NCI-H510A (cell line): ENCODE measurements at places on chromosomes 6 and 20.

GRCh38 chr6:122621638-122622037 lies 11.4 kb downstream of the PKIB start:
- no peak for DNase-seq

- no peak for DNase-seq
Measured at GRCh38 chr20:3070725-3071124, 695 bp upstream of the OXT start.

DNA sequence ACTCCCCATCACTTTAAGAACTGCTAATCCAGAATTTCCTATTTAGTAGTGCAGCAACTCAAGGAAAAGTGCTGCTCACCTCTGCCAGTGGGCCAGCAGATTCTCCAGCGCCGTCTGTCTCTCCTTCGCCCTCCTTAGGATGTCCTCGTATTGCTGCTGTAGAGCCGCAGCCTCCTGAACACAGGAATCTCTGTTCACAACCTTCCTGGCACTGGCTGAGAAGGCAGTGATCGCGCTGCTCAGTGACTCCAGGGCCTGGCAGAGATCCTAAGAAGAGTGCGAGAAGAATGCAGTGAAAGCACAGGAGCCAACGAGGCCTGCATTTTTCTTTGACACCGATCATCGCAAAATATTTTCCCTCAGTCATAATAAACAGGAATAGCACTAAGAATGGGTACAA lies 209.0 kb downstream of the SYNE1 start:
- DNase-seq: no peak

- no peak for DNase-seq
Measured at GRCh38 chr6:96520171-96521115, 1.2 kb upstream of the UFL1 start.

GRCh38 chr6:78781001-78781400 lies 86.3 kb upstream of the IRAK1BP1 start:
- no peak for DNase-seq

DNA sequence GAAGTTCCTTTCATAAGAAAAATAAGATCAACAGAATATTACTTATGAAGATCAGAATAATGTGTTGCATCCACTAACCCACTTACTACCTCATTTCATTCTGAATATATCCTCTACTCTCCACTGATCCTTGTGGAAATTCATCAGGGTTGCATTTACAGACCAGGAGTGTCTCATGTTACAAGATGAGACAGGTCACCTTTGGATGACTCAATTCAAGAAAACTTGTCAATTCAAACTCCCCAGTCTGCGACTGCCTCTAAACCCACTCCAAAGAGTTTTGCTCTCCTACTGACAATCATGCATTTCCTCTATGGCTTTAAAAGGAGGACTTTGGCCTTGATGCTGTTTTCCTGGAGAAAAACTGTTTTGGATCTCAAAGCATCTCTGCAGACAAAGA lies 68.4 kb downstream of the ID4 start:
- DNase-seq: no peak

- no peak for DNase-seq
Measured at GRCh38 chr6:112770308-112770707, 423.2 kb downstream of the RFPL4B start.

- DNase-seq: no peak
Measured at GRCh38 chr6:163861627-163862026, 447.1 kb downstream of the QKI start.

- peak; percentile 24 for DNase-seq
Measured at GRCh38 chr6:90701146-90701781, 114.4 kb upstream of the MAP3K7 start.

DNA sequence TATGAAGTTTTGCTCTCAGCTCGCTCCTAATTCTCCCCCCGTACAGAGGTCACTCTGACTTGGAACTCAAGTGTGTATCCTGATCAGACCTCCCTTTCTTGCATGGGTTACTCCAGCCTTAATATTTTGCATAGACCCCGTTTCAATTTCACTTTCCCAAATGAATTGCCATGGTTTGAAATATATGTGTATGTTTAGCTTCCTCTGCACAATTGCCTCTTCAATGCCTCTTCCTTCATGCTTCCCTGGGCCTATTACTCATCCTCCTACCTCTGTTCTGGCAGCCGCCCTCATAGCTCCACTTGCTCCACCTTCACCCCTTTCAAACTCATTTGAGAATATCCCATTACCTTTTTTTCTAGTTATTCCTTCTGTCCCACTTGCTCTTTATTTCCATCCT lies 90.0 kb upstream of the SAMD5 start:
- no peak for DNase-seq

DNA sequence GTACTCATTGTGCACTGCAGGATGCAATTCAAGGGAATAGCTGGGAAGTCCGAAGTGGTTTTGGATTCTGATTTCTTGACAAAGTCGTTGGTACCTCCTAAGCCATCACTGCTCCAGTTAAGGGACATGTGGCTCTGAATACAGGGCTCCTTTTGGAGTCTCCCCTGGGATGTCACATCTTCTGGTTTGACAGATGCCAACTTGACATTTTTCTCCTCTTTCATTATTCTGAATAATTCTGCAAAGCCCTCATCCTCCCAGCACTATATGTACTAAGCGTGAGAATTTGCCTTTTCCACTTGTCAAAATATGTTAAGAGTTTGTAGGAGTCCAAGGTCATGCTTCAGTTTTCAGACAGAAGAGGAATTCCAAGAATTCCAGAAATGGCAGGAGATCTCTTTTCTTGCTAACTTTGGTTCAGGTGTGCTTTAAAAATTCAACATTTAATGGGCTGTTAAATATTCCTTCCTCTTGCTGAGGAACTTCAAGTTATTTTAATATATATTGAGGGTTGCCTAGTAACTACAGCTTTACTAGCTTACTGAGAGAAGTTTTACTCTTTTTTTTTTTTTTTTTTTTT lies 38.7 kb downstream of the DOK5 start:
- DNase-seq: no peak

DNA sequence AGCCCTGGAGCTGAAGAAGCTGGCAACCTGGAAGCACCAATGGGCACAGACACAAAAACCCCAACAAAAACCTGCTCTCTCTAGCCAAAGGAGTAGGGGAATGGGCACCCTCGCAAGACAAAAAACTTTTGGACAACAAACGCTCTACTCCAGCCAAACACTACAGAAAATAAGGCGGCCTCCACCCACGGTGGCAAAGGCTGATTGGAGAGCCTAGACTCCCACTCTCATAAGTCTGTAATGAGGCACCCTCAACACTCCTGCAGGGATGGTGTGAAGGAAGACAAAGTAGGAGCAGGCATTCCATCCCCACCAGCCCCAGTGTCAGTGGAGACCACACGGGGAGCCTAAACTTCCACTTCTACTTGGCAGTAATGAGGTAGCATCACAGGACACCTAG lies 8.8 kb downstream of the TTI1 start:
- DNase-seq: no peak

DNA sequence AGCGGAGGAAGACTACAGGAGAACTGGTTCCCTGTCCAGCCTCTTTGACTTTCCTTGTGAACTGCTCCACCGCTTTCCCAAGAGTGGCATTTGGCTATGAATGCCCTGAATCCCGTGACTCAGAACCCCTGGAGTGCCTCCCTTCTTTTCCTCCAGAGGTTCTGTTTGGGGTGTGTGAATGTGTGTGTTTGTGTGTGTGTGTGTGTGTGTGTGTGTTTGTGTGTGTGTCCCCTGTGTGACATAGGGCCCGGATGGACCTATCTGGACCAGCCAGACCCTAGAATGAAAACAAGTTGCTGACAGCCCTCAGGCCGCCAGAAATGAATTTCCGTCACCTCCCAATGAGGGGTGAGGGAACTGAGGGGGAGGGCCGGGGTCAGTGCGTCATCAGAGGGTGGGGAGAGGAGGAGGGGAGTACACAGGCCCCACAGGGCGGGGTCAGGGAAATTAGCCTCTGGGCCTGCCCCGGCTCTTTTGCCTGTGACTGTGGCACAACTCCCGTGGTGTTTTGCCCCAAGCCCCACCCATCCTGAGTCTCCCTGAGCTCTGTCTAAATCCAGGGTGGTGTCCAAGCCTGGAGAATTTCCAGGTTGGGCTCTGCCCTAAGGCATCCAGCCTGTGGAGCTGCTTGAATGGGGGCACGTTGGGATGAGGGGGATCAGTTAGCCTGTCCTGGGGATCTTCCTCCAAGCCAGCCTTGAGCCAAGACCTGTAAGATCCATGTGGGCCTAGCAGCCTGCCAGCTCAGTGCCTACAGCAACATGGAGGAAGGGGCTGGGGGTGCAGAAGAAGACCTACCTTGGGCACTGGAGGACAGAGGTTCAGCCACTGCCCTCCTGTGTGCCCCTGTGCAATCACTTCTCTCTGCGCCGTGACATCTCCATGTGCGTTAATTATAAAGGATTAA lies 15.2 kb upstream of the MRPS18A start:
- peak; percentile 95 for DNase-seq

DNA sequence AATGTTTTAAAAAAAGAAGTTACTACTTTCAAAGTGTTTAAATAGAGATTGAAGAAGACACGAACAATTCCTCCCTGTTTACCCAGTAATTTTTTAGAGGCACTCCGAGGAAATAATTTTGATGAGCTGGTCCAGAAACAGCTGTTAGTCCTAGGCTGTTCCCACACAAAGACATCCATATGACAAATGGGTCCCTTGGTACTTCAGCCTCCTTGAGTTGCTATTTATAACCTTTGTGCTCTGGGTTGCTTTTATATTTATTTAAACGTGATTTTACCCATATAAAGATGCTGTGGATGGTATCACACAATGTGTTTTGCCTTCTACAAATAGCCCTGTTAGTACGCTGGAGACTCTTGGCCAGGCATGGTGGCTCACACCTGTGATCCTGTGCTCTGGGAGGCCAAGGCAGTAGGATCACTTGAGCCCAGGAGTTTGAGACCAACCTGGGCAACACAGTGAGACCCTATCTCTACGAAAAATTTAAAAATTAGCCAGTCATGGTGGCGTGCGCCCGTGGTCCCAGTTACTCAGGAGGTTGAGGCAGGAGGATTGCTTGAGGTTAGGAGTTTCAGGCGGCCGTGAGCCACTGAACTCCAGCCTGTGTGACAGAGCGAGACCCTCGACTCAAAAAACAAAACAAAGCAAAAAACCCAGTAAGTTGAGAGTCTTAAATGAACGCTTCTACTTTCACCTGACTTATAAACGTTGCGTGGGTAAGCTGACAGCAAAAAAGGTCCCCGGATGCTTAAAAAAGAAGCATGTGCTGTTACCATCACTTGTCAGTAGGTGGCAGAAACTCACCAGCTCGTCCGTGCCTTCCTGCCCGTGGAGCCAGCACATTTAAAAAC lies 56.9 kb upstream of the ARMH2 start:
- DNase-seq: no peak

GRCh38 chr20:10218536-10219451 lies at the start of gene SNAP25:
TSS of gene SNAP25 (plus strand) at chr20:10218830. CDS start at chr20:10275492, 56,662 bp downstream.
- DNase-seq: peak; percentile 95

- no peak for DNase-seq
Measured at GRCh38 chr6:83601119-83601518, 88.8 kb downstream of the PRSS35 start.

- DNase-seq: no peak
Measured at GRCh38 chr6:169847901-169848311, 96.5 kb downstream of the ERMARD start.

- DNase-seq: peak; percentile 27
Measured at GRCh38 chr6:87155842-87156815, 764 bp downstream of the ZNF292 start.

DNA sequence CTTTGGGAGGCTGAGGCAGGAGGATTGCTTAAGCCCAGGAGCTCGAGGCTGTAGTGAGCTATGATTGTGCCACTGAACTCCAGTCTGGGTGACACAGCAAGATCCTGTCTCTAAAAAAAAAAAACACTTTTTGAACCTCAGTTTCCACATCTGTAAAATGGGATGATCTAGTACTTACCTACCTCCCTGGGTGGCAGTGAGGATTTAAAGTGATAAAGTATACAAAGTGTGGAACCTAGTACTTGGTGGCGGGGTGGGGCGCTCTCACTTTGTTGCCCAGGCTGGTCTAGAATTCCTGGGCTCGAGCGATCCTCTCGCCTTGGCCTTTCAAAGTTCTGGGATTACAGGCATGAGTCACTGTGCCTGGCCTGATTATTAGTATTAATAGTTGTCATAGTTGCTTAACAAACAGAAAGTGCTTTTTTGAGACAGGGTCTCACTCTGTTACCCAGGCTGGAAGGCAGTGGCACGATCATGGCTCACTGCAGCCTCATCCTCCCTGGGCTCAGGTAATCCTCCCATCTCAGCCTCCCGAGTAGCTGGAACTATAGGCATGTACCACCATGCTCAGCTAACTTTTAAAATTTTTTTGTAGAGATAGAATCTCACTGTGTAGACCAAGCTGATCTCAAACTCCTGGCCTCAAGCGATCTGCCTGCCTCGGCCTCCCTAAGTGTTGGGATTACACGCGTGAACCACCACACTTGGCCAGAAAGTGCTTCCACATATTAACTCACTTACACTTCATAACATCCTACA lies 7.0 kb upstream of the PLTP start:
- DNase-seq: no peak

- no peak for DNase-seq
Measured at GRCh38 chr20:6086868-6087267, 33.0 kb upstream of the LRRN4 start.

- no peak for DNase-seq
Measured at GRCh38 chr20:61989741-61990140, 75.9 kb downstream of the TAF4 start.

- DNase-seq: no peak
Measured at GRCh38 chr20:23043376-23043775, 6.1 kb downstream of the THBD start.

- no peak for DNase-seq
Measured at GRCh38 chr6:45640081-45640491, 262.4 kb upstream of the SUPT3H start.

DNA sequence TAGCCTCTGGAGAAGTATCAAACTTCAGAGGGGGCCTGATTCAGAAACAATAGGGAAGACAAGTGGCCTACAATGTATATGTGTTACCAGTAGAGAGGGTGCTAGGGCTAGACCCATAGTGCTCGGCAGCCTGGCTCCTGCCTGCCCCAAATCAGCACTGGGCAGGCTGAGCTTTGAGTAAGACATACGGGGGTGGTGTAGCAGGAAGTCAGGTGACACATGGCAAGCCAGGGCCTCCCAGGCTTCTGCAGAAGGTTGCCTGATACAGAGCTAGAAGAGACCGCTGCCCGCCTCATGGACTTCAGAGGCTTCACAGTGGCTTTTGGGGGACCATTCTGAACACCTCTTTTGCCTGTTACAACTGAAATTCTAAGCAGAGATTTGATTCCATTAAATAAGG lies 43.4 kb downstream of the RALY start:
- no peak for DNase-seq

- DNase-seq: no peak
Measured at GRCh38 chr6:75396005-75396800, 97.4 kb downstream of the FILIP1 start.

DNA sequence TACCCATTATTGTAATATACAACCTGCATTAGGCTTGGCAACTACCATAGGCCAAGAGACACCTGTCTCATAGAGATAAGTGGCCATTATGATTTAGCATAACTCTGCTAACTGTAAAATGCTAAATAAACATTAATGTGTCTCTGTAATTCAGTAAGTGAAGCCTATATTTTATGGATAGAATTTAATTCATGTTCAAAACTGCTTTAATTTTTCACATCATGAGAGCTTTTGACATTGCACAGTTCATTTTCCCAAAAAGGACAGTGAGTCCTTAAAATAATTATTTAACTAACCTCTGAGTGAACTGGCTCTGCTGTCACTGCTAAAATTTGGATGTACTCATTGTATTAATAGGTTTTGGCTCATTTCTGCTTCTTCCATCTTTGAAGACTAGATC lies 41.4 kb upstream of the TMX4 start:
- no peak for DNase-seq

GRCh38 chr6:144597511-144597910 lies 312.4 kb downstream of the UTRN start:
- no peak for DNase-seq
